ENCODE measurements at places on chromosomes 11 and 22.

- DNase-seq, result no peak
These were observed 7.0 kb downstream of the RELA start for GRCh38 chr11:65655570-65656332.

- no peak for DNase-seq
These were observed 52.2 kb downstream of the FAT3 start for GRCh38 chr11:92276773-92277172.

DNA sequence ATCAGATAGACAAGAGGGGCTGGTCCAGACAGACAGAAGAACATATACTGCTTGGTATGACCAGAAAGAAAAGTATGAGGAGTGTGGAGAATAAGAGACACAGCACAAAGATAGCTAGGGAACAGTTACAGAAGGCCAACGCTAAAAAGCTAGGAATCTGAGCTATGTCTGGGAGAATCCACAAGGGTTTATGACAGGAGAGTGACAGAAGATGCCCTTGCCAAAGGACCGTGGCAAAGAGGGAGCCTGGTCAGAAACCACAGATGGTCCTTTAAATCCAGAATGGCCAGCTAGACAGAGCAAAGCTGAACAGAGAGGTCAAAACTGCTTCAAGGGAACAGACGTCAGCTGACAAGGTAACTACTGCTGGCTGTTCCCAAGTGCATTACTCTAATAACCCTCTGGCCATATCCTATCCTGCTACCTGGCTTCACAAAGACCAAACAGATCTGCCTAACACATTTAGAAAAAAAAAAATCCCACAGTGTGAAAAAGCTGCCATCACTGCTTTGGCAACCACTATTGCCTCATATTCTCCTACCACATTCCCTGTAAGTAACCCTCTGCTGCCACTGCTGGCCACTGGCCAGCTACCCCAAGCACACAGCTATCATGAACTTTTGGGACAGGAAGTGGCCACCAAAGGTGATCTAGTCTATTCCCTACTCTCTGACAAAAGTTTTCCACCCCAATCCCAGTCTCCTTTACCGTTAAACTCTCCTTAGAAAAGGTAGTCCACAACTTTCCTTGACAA lies 7.3 kb downstream of the SERGEF start:
- no peak for DNase-seq

DNA sequence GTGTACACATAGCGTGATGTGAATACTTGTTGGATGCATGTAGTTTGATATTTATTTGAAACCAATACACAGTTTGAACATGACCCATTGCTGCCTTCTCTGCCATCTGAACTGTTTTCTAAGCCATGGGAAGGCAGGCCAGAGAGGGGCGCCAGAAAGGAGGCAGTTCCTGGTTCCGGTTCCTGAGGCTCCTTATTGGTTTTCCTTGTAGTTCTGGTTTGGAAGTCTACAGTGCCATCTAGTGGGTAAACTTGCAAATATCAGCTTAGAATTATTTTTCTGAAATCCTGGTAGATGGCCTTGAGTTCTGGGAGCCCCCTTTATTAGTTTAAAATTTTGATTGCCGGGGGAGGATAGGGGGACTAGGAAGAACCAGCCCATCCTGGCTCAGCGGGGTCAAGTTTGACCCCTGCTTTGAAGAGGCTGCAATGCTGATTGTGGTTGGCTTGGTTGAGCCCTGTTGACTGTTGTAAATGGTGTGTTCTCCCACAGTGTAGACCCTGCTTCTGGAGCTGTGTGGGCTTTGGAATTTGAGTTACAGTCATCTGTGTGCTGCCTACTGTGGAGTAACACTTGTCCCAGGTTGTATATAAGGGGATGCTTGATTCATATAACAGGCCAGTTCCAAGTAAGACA lies 48.4 kb downstream of the GRAMD1B start:
- peak; percentile 77 for DNase-seq

DNA sequence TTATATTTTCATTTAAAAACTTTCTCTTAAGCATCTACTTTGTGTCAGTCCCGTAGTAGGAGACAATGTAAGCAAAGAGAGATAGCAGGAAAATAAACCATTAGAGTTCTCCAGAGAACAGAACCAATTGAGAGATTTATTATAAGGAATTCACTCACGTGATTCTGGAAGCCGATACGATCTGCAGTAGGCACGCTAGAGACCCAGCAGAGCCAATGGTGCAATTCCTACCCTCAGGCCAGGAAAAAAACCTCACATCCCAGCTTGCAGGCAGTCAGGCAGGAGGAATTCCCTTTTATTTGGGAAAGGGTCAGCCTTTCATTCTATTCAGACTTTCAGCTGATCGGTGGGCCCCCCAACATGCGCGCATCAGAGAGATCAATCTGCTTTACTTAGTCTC lies 7.3 kb upstream of the PLEKHA7 start:
- DNase-seq, result no peak

DNA sequence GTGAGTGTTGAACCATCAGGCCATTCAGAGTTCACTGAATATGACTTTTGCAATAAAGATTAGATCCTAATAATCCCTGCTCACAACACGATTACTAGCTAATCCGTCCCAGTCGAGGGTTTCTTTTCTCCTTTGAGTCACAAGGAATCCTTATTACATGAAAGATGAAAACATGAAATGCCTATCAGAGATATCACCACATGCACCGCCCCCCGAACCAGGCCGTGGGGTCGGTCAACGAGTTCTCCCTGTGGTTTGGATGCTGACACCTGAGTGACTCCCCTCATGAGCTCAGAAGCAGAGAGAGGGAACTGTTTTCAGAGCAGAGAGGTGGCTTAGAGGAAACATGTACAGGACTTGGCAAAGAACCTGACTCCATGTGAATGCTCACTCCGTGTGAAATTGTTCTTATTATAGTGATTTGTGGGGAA lies 263.3 kb downstream of the ETS1 start:
- DNase-seq, result no peak

- DNase-seq, result no peak
These were observed 79.7 kb downstream of the FBLN1 start for GRCh38 chr22:45582236-45582954.

DNA sequence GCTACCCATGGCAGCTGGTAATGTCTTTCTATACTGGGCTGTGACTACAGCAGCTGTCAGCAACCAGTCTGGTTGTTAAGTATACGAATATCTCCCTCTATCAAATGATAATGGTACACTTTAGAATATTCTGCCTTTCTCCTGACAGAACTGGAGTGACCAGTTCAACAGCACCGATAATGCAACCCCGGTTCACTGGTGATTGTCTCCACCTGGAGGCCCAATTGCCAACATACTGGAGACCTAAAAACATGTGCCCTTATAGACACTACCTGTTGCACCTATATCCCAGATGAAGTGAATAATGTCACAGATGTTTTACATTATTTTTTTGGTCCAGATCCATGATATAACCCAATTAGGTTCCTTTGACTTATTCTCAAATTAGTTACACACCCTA lies 21.1 kb downstream of the OR5P2 start:
- no peak for DNase-seq

- DNase-seq, result no peak
These were observed 32.2 kb upstream of the AKIP1 start for GRCh38 chr11:8878771-8879170.

GRCh38 chr22:34105461-34106062 lies 185.3 kb upstream of the LARGE1 start:
- no peak for DNase-seq

GRCh38 chr11:47848700-47849155 lies 578 bp upstream of the NUP160 start:
- DNase-seq, result no peak

DNA sequence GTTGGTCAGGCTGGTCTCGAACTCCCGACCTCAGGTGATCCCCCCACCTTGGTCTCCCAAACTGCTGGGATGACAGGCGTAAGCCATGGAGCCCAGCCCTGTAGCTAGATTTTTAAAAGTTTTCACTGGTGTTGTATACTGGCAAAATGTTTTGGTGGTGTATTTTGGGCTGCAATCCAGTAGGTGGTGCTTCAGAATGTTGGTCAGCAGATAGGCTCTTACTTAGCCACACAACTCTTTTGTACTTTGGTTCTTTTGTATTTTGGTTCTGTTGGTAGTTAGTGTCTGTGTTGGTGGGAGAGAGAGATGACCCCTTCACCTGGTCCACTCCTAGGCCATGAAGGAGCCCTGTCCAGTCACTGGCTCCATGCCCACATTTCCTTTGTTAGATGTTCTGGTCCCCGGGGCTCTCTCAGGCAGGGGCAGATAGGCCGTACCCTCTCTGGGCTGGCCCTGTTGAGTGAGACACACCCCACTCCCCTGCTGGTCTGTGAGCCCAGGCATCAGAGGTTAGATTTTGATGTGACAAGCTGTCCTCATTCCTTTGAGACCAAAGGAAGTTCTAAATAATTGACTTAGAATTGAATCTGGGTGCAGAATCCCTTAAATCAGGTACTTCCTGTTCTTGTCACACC lies 123.8 kb downstream of the DDX10 start:
- DNase-seq, result no peak

- DNase-seq, result no peak
These were observed 776.0 kb upstream of the ARHGAP42 start for GRCh38 chr11:99911116-99911515.

- no peak for DNase-seq
These were observed 68.0 kb downstream of the PGR start for GRCh38 chr11:101061606-101062005.

DNA sequence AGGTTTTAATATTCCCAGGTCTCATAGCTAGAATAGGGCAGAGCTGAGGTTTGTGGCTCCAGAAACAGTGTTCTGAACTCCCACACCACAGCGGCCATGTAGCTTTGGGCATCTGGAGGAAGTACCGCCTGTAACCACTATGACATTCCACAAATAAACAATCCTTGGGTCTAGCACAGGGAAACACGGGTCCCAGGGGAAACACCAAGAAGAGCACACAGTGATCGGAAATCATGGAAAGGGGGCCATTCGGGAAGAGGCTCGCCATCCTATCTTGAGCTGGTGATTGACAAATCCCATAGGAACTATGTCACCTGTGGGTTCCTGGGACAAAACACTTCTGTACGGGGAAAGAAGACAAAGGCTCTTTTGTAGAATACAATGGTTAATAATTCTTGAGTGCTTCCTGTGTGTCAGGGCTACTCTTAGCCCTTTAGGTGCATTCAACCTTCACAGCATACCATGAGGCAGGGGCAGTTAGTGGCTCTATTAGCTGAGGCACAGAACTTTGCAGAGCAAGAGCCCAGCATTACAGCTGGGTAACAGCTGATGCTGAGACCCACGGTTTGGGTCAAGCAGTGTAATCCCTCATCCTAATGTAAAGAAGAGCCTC lies 514.2 kb downstream of the NTM start:
- DNase-seq, result no peak
